ENCODE measurements at places on chromosomes 5 and 9.

DNA sequence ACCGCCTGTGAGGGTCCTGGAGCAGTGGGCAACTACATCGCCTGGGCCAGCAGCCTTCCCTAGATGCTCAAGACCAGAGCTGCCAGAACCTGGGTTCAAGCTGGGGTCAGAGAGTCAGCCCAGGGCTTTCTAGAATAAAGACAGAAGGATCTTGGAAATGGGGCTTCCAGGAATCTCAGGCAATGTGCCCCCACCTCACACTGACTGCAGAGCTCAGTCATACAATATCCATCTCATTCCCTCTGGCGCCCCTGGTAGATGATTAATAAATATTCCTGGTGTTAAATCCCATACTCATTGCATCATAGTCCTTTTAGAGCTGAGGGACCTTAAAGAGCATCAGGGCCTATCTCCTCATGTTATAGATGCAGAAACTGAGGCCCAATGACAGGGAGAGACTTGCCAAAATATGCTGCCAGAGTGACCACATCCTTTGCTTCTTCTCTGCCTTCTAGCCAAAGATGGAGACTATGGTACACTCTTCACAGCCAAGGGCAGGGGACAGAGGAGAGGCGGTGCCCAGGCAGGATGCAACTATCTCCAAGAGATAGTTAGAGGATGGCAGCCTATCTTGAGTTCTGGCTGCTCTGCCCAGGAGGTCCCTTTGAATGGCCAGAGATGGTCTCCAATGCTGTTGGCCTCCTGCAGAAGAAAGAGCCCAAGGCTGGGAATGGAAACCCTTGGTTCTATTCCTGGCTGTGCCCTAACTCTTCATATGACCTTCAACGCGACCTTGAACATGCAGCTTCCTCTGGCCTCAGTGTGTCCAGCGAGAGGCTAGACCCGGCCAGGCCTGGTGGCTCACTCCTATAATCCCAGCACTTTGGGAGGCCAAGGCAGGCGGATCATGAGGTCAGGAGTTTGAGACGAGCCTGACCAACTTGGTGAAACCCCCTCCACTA is 36.2 kb upstream of the IL17B start:
- DNase-seq, result peak; percentile 28

GRCh38 chr9:115883467-115884329 is 269.9 kb upstream of the PAPPA start:
- DNase-seq, result no peak

GRCh38 chr9:127155314-127155960 is 33.0 kb upstream of the ANGPTL2 start:
- DNase-seq, result no peak

GRCh38 chr9:23551311-23551721 is 274.7 kb downstream of the ELAVL2 start:
- DNase-seq, result no peak

DNA sequence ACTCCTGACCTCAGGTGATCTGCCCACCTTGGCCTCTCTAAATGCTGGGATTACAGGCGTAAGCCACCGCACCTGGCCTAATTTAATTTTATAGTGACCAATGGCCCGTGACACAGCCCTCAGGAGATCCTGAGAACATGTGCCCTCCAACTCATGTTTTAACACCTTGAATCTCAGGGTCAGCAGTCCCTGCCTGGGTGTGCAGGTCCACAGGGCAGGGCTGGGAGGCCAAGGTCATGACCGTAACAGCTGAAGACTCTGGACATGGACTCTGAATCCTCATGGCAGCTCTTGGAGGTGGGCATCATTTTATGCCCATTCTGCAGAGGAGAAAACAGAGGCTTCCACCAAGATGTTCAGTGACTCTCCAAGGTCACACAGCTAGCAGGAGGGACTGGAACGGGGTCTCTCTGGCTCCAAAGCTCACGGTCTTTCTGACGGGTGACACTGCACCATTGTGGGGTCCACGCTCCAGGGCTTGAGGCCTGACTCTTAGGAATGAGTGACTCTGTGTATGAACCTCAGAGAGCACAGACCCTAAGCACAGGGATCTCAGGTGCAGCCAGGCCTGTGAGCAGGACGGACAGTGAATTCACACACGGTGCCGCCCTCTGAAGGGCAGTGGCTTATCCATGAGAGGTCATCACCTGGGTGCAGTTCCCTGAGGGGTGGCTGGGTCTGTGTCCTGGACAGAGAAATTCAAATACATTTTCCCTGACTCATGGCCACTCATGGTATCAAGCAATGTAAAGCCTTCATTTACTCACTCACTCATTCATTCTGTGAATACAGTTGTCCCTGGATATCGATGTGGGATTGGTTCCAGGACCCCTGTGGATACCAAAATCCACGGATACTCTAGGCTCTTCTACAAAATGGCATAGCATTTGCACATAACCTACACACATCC is 32.8 kb upstream of the LAMC3 start:
- no peak for DNase-seq

- DNase-seq, result peak; percentile 58
These were observed 235.7 kb downstream of the ICE1 start for GRCh38 chr5:5658226-5658625.
